NCI-H1930 (cell line): ENCODE measurements at places on chromosomes 2 and 18.

GRCh38 chr2:130843321-130843985 is 6.7 kb downstream of the ARHGEF4 start:
- no peak for DNase-seq

DNA sequence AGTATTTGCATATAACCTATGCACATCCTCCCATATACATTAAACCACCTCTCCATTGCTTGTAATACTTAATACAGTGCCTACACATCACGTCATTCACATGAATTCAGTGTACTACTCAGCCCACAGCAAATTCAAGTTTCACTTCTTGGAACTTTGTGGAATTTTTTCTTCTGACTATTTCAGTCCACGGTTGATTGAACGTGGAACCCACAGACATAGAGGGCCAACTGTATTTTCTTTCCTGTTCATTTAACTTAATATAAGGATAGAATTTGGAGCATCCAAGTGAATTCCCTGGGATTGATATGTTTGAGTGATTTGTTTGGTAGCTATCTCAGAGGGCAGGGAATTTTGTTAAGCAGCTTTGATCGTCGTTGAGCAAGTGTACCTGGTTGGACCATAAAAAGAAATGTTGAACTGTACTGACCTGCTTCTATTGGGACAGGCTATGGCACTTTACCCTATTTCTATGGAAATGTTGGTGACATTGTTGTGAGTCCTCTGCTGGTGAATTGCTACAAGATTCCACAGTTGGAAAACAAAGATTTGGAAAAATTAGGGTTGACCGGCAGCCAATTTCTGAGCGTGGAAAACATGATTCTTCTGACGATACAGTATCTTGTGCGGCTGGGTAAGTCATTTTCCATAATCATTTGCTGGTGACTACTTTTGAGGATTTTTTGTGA is 156.6 kb downstream of the ESCO1 start:
- no peak for DNase-seq

GRCh38 chr2:64329848-64330247 is 124.1 kb upstream of the LGALSL start:
- DNase-seq, result no peak

DNA sequence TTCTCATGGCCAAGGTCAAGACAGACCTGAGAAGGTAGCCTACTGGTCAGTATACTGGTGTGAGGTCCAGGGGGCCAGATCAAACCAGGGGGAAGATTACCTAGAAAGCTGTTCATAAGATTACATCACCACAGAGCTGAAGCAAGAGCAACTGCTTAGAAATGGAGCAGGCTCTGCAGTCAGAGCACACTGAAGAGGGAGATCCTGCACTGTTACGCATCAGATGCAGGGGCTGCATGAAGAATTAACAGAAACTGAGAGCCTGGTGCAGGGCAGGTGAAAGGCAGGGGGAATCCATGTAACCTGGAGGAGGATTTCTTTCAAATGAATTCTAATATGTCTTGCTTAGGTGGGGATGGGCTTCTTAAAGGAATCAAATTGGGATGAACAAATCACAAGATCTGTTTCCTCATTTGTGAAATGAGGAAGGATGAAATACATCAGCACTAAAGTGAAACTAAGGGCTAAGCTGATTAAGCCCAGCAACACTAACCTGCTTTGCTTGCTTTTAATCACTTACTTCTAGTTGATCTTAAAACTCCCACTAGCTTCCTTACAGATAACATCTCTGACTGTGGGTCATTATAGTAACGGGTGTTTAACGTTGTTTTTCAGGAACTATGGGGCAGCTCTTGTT is 74.3 kb upstream of the ADAM23 start:
- no peak for DNase-seq

DNA sequence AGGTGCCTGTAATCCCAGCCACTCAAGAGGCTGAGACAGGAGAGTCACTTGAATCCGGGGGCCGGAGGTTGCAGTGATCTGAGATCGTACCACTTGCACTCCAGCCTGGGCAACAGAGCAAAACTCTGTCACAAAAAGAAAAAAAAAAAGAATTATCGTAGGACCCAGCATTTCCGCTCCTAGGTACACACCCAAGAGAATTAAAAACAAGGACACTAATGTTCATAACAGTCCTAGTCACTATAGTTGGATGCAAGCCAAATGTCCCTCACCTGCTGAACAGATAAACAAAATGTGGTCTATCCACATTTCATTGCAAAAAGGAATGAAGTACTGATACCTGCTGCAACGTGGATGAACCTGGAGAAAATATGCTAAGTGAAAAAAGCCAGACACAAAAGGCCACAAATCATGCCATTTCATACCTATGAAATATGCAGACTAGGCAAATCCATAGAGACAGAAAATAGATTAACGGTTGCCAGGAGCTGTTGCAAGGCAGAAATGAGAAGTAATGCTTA is 21.2 kb downstream of the ADRA2B start:
- DNase-seq, result no peak

DNA sequence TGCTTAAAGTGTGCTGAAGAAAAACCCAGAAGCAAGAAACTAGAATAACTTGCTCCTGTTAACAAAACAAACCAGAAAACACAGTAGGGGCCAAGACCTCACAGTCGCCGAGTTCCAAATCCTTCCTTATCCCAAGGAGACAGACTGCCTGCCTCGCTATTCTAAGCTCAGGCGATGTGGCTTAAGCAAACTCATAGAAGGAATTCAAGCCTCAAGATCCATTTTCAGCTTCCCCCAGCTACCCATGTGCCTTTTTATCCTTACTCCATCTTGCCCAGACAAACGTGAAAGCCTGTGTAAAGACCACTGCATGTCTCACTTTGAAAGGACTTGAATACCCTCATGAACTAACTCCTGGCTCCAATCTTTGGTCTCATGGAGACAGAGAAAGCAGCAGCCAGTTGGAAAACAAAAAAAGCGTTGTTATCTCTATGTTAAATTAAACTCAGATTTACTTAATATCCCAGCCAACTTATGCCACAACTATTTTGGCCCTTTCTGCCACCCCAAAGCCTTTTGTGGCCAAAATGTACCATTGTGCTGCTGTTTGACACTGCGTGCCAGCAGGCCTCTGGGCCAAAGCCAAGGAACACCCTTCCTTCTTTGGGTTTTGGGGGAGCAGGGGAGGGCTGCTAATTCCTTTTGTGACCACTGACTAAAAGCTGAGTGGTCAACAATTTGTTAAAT is 123.2 kb upstream of the FZD5 start:
- DNase-seq, result no peak

- no peak for DNase-seq
Measured at GRCh38 chr2:48248251-48248933, 281.6 kb upstream of the STON1 start.

GRCh38 chr2:187982668-187983067 is 309.0 kb upstream of the GULP1 start:
- no peak for DNase-seq

GRCh38 chr2:84971510-84972206 is 697 bp downstream of the KCMF1 start:
- DNase-seq, result peak; percentile 49

- no peak for DNase-seq
Measured at GRCh38 chr2:36266536-36267121, 88.9 kb upstream of the CRIM1 start.

GRCh38 chr2:45698554-45698953 is 47.1 kb downstream of the PRKCE start:
- no peak for DNase-seq

- DNase-seq, result no peak
Measured at GRCh38 chr2:88345842-88346241, 106.7 kb downstream of the FOXI3 start.

DNA sequence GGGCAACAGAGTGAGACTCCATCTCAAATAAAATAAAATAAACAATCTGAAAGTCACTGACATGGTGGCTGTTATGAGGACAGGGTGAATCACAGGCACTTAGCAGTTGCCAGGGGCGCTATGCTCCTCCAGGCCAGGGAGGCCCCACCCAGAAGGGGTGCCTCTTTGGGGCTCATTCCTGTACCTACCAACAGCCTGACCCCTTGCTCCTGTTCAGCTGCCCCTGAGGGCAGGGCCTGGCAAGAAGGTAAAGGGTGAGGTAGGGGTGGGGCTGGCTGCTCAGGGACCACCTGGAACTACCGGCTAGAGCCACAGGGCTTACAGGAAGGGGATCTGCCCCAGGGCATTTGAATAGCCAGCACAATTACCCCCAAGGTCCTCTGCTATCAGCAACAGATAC is 60.3 kb downstream of the INPP5D start:
- DNase-seq, result no peak

DNA sequence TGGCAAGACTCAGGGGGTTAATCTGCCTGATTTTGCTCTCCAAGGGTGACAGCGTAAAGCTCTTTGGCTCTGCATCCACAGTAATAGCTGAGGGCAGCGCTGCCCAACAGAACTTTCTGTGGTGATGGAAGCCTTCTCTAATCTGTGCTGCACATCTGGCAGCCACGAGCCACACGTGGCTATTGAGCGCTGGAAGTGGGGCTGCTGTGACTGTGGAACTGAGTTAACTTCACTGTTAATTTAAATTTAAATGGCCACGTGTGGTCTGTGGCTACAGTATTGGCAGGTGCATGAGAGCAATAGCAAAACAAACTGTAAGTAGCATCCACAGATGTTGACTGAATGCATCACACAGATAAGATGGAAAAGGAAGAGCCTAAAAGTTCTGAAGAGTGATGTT is 47.3 kb upstream of the TMEM200C start:
- no peak for DNase-seq

- DNase-seq, result no peak
Measured at GRCh38 chr2:147546109-147546508, 298.7 kb upstream of the ACVR2A start.

- no peak for DNase-seq
Measured at GRCh38 chr2:64400105-64400728, 53.7 kb upstream of the LGALSL start.

- DNase-seq, result no peak
Measured at GRCh38 chr2:129721846-129722245, 257.6 kb upstream of the RAB6C start.

- no peak for DNase-seq
Measured at GRCh38 chr18:26429535-26430226, 118.7 kb downstream of the KCTD1 start.

- DNase-seq, result no peak
Measured at GRCh38 chr18:29644276-29644675, 1398.3 kb downstream of the DSC3 start.

DNA sequence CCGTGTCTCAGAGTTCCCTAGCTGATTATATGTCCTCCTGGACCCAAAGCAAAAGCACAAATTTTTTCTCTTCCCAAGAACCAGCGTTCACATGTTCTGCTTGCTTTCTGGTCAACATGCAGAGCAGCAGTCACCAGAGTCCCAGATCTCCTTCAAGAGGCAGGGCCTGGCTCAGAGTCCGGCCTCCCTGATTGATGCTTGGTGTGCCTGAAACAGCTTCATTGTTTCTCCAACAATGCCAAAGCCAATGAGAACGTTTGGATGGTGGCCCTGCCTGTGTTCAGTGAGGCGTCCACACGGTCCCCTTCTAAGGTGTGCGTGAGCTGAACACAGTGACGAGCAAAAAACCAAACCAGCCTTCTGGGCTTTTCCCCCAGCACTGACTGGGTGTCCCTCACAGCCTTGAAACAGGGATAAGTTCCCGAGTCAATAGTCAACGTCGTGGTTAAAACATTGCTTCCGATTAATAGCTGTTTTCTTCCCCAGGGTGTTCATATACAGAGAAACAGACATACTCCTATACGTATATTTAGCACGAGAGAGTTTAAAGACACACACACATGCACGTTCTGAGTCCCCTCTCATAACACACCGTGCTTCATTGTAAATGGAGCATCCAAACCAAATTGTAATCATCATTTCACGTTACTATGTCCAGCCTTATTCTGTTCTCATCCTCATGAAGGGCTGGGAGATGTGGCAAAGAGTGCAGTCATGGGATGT is 19.3 kb upstream of the POU3F3 start:
- DNase-seq, result no peak

DNA sequence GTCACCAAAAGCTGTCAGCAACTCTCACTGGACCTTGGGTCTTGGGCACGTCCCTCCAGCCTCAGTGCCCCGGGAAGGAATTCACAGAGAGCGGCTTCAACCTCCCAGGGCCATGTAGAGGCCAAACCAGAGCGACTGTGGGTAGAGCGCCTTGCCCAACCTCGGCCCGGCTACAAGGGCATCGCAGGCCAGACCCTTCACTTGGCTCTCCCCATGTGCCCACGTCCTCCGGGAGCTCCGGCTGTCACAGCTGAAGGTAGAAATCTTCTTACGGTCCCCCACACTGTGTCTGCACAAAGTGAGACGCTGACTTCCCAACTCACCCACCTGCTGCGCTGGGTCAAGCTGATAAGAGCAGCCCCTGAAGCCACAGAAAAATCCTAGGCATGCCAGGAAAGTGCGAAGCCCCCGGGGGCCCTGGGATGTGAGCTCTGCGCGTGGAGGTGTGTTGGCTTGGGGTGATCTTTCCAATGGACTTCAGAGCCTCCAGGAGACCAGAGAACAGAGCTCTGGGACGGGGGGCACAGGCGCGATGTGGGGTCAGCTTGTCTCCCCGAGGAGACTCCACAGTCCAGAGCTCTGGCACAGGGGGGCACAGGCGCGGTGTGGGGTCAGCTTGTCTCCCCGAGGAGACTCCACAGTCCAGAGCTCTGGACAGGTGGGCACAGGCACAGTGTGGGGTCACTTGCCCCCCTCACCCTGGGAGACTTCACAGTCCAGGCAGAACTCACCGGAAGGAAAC is 105.5 kb downstream of the RTP5 start:
- DNase-seq, result no peak

- no peak for DNase-seq
Measured at GRCh38 chr2:56580242-56580641, 396.5 kb downstream of the CCDC85A start.

DNA sequence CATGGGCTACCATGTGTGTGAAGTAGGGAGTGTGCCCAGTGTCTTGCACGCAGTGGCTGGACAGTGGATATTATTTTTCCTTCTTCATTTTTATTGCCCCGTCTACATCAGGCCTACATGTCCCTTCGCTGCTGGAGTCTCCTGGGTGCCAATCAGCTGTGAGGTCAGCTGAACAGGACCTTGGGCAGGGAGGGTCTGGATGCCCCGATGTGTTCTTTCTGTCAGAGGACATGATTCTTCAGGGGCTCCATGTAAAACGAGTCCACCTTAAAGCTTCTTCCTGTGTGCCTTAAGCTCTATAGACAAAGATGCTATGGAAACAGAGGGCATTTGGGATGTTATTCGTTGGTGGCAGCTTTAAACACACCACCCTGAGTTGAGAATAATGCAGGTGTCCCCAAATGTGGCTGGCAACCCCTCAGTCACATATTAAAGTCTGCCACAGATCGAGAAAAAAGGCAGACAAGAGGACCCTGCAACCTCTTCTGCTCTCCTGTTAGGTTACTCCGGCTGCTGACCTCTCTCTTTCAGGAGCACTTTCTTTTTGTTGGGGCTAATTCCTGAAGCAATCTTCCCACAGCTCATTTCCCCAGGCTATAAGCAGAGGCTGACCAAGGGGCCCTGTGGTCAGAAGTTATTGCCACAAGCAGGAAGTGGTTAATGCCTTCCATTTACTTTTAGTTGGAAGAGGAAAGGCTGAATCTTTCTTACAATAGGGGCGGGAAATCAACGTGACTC is 20.0 kb downstream of the GREB1 start:
- DNase-seq, result no peak

GRCh38 chr2:158042245-158042644 is 59.4 kb upstream of the UPP2 start:
- no peak for DNase-seq

- no peak for DNase-seq
Measured at GRCh38 chr2:674321-674985, 2.8 kb downstream of the TMEM18 start.
